ENCODE measurements at places on chromosomes 1 and 21.

- DNase-seq: no peak
Measured at GRCh38 chr1:164310166-164310565, 248.8 kb upstream of the PBX1 start.

GRCh38 chr1:23081376-23081775 is 62.1 kb downstream of the KDM1A start:
- no peak for DNase-seq

GRCh38 chr1:22126531-22126930 is 16.4 kb downstream of the WNT4 start:
- DNase-seq: no peak

DNA sequence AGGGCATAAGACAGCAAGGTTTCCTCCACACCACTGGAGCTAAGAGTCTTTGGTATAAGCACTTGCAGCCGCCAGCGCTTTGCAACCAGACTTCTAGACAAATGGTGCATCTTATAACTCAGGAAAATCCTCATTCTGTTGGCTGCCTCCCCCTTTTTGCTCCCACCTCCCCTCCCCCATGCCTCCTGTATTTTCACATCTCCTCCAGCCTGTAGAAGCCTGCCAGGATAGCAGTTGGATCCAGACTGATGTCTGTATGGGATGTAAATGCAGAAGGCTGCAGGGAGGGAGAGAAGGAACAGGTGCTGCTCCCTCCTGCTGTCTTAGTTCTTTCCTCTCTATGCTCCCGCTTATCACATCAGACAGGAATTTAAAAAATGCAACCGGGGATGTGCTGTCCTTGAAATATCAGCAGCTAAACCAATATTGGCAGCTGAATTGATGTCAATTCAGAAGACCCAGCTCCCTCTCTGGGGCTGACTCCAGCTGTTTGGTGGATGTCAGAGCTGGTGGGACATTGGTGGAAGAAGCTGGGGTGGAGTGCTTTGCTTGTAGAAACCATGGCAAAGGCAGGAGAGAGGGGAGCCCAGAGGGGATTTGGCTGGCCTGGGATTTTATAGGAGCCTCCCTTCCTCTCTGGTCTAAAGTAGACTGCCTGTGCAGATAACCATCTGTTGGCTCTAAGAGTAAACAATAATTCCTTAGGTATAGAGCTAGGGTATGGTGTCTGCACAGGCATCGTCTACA is 53.5 kb downstream of the NFASC start:
- no peak for DNase-seq

- DNase-seq: no peak
Measured at GRCh38 chr1:151401125-151401788, 1.9 kb downstream of the PSMB4 start.

DNA sequence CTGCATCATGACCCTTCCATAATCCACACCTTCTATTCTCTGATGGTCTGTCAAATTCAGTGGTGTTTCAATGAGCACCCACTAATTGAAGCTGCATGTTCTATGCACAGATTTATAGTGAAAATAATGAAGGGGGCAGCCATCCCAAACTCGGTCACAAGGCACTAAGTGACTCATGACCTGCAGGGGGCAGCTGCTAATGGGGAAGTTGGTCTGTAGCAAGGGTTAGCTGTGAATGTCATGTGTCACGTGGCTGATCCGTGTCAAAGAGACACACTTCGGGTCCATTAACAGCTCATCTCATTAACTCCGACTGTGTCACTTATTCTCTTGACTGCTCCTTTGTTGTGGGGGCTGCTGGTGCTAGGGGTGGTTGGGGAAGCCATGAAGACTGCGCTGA is 306.6 kb downstream of the PCP4 start:
- no peak for DNase-seq

DNA sequence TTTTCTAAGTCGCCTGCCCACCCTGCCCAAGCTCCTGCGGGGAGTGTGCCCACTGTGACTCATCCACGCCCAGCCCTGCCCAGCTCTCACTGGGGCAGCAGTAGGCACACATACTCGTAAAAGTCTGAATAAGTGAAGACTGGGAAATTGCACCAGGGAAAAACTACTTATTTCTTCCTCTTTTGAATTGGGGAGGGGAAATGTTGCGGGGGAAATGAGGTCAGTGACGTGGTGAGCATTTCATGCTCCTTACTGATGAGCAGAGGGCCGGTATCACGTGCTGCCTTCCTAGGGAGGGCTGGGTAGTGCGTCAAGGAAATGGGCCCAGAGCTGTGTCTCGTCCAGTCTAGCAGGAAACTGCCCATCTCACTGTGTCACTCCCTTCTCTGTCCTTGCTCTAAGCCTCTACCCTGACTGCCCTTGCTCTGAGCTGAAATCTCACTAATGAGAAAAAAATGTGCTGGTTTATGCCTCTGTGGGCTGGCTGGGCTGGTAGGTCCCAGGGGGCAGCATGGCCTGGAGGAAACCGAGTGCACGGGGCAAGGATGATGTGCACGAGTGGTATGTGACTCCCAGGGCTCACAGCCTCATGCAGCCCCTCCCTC is 13.5 kb upstream of the TNFRSF1B start:
- no peak for DNase-seq

DNA sequence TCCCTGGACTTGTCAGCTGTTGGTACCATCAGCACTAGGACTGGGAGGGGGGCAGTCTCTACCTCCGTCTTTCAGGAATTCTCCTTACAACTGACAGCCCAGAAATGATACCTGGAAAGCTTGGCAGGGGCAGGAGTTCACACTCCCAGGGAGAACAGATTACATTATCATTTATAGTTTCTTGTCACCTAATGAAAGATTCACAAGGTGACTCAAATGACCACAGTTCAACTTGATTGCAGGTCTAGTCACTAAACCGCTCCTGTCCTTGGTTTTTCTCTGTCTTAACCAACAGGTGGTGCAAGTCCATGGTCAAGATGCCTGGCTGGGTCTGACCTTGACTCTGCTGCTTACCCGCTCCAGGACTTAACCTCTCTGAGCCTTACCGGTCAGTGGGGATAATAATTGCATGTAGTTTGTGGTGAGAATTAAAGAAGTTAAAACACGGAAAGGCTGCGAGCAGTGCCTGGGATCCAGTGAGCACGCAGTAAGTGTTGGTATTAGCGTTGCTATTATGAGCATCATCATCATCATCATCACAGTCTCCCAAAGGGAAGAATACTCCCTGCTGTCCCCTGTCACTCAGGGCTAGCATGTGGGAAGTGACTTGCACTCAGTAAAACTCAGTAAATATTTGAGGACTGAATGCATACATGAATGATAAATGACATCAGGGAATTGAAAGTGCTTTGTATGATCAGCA is 125.3 kb upstream of the CD34 start:
- DNase-seq: no peak

- DNase-seq: no peak
Measured at GRCh38 chr1:111864862-111865261, 109.2 kb downstream of the DDX20 start.

DNA sequence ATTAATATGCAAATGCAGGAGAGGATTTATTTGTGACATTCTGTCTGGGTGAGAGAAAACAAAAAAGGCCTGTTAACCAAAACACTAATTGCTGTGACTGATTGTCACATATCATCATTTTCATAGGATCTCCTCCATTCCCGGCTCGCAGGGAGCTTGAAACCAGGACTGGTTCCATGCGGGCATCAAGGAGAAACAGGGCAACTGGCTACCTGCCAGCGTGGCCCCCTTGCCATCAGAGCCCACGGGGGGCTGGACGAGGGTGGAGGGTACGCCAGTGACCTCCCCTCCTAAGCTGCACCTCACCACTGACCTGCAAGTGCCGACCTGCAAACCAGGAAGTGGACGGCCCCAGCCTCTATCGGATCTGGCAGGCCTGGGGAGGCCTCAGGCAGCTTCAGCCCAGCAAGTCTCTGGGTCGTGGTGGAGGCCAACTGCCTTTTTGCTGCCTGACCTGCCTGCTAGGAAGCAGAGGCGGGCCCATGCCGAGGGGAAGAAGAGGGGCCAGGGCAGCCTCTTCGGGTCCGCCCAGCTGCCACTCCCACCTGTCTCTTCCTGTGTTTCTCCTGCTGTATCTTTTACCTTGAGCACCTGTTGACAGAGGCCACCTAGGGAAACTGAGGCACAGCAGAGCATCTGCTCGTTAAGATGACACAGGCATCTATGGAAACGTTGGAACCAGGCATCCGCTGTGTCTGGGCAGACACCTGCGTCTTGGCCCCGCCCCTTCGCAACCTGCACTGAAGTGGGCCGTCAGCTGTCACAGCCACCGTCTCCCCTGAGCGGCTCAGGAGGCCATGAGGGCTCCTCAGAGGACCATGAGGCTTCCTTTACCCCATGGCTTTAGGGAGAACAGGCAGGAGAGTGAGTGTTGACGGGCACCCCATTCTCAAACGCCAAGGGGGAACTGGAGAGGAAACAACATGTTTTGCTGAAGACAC is 74.8 kb downstream of the CASZ1 start:
- no peak for DNase-seq

- no peak for DNase-seq
Measured at GRCh38 chr1:75237316-75237715, 103.1 kb downstream of the LHX8 start.

- no peak for DNase-seq
Measured at GRCh38 chr1:55716151-55716550, 501.0 kb upstream of the USP24 start.
